Activated T-cell treated with anti-CD3 and anti-CD28 coated beads, Interleukin-2, amount 50 U/mL, for 48 hours (primary cell): ENCODE measurements at places on chromosomes 5 and 9.

GRCh38 chr5:109529520-109529919 is 119.7 kb upstream of the PJA2 start:
- no peak for DNase-seq

DNA sequence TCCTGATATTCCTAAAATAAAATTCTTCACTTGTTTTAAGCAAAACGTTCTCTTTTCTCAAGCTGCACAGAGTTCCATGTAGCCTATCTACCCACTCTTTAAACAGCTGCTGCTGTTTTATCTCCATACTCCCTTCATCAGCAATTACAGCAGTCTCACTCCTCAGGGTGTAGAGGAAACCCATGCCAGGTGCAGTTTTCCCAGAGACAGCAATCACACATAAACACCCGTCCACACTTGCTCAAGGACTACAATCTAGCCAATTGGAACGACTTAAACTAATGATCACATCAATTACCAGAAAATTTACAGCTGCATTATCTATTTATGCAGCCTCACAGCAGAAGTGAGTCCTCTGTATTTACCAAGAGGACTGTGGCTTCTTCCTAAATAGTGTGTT is 141.7 kb downstream of the HTR1A start:
- no peak for DNase-seq

- DNase-seq: no peak
Observed at GRCh38 chr9:134590240-134591081, 51.1 kb upstream of the COL5A1 start.

DNA sequence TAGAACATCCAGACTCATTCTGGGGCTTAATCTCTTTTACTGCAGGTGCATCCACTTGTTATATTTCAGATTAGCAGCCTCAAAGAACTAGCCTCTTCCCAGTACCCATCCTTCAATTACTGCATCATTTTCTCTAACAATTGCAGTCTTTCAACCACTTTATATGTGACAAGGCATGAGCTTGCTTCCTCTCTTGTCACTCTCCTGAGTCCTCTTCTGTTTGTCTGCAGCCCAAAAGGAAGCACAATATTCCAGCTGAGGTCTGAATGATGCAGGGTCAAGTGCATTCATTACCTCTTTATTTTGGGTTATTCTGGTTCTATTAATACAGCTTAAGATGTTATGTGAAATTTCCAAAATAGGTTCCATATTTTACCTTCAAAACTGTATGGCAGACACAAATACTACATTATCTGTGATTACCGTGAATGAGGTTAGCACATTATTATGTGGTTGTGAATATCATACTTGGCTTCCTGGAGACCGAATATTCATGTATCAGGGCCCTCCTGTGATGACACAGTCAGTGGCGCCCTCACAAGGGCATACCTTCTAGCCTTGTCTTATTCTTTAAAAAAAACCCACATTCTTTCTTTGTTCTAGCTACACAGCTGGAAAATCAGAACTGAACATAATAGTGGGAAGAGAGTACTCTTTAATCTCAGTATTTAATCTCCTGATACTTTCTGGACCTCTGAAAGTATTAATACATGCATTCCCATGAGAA is 323.8 kb downstream of the PDE4D start:
- DNase-seq: no peak

GRCh38 chr5:144510845-144511579 is 340.3 kb downstream of the KCTD16 start:
- no peak for DNase-seq

DNA sequence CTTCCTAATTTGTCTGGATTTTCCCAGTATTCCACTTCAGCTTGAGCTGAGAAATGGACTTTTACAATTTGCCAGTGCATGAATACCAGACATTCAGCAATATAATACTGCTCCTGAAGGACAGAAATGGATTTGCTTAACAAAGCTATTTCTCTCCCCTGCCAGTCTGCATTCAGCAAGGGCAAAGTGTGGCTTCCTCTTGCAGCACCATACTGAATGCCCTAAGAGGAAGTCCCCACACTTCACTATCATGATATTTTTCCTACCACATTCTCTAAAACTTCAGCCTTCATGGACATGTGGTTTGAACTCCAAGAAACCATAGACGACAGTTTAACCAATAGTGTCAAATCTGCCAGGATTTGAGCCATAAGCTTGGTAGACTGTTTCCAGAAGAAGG is 19.8 kb upstream of the TLE4 start:
- no peak for DNase-seq

GRCh38 chr9:85392260-85392659 is 349.5 kb downstream of the AGTPBP1 start:
- DNase-seq: no peak

DNA sequence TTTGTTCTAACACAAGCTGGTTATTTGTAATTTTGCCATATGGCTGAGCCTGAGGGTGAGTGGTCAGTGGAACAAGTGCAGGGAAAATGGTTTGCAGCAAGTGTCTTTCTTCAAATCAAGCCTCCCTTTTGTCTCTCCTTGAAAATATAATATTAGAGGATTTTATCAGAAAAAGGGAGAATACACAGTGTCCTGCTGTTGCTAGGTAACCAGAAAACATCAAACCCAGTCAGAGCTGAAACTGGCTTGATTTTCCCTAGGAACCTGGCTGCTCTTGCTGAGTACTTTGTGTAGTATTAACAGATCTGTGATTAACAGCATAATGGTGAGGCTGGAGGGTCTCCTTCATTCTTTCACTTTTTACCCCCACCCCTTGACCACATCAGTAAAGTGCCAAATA is 314.0 kb downstream of the ARHGEF28 start:
- no peak for DNase-seq

DNA sequence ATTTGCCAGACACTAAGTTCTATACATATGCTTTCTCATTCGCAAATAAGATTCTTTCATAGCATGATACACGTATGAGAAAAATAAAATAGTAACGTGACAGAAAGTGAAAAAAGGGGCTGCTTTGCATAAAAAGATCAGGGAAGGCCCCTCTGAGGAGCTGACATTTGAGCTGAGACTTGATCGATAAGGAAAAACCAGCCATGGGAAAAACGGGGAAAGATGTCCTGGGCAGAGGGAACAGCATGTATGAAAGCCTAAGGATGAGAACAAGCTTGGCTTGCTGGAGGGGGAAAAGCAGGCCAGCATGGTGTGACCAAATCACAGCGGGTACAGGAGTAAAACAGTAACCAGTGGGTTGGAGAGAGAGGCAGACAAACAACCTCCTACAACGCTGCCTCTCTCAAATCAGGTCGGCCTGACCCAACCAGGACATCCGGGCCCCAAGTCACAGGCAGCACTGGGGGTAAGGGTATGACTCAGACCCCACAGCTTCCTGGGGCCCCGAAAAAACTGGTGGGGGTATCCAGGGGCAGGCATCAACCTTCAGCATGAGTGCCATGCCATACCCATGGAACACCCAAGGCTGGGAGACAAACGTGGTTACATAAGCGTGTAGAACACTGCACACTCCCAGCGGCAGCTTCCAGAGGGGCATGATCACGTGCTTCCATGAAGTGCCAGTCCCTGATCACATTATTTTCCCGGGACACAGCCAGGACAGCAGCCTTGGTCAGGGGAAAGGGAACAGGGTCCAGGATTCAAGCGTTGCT is 2.2 kb downstream of the TNIP1 start:
- peak; percentile 85 for DNase-seq

DNA sequence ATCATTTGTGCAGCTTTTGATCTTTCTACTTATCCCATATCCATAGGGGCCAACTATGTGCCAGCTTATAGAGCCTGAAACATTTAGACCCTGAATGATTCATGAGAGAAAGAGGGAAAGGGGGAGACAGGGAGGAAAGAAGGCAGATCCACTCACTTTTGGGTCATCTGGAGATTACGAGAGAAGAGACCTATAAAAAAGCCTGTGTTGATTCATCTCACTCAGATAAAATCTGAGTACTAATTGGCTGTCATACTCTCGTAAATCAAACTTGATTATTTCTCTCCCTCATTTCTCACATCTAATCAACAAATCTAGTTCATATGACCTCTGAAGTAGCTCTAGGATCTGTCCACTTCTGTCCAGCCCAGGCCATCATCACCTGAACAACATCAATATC is 137.1 kb downstream of the ARL15 start:
- no peak for DNase-seq

DNA sequence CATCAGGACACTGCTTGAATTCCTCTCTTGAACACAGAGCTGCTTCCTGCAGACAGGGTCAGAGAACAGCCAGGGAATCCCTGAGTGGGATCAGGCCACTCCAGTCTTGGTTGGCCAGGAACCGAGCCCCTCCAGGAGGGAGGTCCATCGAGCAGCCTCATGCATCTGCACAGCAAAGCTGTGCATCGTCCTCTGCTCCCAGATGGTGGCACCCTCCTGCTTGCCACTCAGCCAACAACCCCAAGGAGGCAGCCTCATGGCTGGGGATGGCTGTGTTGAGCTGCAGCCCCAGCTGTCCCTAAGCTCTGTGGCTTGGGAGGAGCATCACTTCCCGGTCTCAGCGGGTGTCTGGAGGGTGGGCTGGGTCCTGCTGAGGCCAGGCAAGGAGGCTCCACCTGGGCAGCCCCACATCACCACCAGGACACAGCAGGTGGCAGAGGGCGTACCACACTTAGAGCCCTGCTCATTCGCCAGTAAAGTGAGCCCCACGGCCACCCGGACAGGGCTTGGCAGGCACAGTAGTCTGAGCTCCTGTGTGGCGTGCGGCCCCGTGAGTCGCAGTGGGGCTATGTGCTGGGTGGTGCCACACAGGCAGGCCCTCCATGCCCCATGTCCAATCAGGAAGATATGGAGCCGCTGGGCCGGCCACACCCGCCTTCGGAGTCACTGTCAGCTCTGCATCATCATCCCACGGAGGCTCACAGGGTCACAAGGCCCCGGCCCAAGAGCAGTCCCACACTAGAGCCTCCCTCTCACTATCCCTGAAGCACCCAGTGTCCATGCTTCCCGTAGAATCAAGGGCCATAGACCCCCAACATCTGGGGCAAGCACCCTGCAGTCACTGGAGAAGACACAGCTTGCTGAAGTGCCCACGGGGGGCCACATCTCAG is 11.9 kb downstream of the LPCAT1 start:
- DNase-seq: peak; percentile 15

- no peak for DNase-seq
Observed at GRCh38 chr9:83379045-83379444, 159.2 kb downstream of the FRMD3 start.

DNA sequence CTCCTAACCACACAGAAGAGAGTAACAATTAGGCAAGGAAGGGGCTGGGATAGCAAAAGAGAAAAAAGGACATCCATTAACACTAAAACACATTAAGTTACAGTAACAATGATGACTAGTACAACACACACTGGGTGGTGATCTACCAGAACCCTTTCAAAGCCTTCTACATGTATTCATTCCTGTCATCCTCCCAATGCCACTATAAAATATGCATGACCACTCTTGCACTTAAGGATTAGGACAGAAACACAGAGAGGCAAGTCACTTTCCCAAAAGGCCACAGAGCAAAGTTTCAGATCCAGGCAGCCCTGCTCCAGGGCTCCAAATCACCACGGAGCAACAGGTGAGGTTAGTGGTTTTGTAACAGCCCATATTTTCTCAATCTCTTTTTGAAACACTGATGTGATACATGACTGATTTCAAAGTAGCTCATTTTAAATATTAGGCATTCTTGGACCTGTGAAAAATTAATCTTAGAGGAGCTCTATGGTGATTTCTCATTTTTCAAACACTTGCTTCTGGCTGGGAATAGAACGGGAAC is 86.7 kb downstream of the AUH start:
- no peak for DNase-seq

DNA sequence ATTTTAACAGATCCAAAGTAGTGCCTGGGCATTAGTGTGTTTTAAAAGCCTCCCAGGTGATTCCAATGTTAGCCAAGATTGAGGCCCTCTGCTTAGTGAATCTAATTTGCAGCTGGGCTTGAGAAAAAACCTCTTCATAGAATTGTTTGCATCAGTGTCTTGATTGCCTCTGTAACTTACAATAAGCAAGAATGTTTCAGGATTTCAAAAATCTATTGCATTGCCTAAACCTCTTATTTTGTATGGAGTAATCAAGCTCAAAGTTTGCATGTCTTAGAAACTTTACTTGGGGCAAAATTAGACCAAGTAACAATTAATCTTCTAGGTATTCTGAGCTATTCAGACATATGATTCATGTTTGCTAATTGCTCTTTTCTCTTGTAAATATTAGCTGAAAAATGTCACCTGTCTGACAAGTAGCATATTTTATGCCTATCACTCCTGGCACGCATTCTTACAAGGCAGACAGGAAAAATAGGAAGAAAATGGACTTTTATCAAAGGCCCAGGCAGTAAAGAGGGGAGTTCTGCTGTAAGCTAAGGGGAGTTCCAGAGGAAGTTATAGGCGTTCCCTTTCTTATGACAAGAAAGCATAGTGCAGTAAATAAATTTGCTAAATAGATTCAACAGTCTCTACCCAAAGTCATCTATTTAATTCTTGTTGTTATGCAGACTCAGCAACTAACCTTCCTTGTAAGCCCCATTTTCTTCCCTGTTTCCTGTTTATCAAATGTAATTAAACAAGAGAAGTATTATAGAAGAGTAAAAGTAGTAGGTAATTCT is 21.0 kb downstream of the PDCD1LG2 start:
- no peak for DNase-seq

- no peak for DNase-seq
Observed at GRCh38 chr5:171158581-171158980, 150.5 kb upstream of the TLX3 start.

- no peak for DNase-seq
Observed at GRCh38 chr9:94809778-94810177, 83.3 kb downstream of the AOPEP start.
